ENCODE measurements at places on chromosomes 16 and 17. TPM values are rescaled to one million over a fixed set of nuclear protein-coding genes. Genes with fewer than 3 reads are reported as not detected.

The ASPA gene
- total RNA-seq, result 0.22 TPM

The CNTROB gene
- 12.4 TPM for total RNA-seq

The TUBB3 gene
- 8.0 TPM for total RNA-seq

The CLCN7 gene
- 21.5 TPM for total RNA-seq

The DOC2B gene
- total RNA-seq, result 36.5 TPM

The STAT5B gene
- 17.9 TPM for total RNA-seq

The CLDN9 gene
- not detected for total RNA-seq

The AOC3 gene
- total RNA-seq, result 24.0 TPM

The HOXB6 gene
- total RNA-seq, result not detected

The PRDM7 gene
- not detected for total RNA-seq

The DNAH2 gene
- 0.04 TPM for total RNA-seq

The TM4SF5 gene
- total RNA-seq, result not detected

The PYY gene
- total RNA-seq, result not detected

- no peak overlapping the region for H3K27ac ChIP-seq
- peaks cover 4% of the 10 kb centered on the region for H3K4me1 ChIP-seq
- peaks cover 98% of the 10 kb centered on the region for H3K36me3 ChIP-seq
- H3K4me3 ChIP-seq, result no peak overlapping the region
Observed at GRCh38 chr17:81612172-81612970, 24.5 kb downstream of the NPLOC4 start.

GRCh38 chr17:49971848-49972485 lies 3.0 kb downstream of the DLX4 start:
- H3K4me3 ChIP-seq, result no peak overlapping the region
- H3K36me3 ChIP-seq, result no peaks in the 10 kb centered on the region
- H3K27me3 ChIP-seq, result peaks cover 9% of the 10 kb centered on the region
- DNase-seq, result no peak

- H3K4me3 ChIP-seq, result no peak overlapping the region
- H3K4me1 ChIP-seq, result no peaks in the 10 kb centered on the region
- H3K27me3 ChIP-seq, result no peaks in the 10 kb centered on the region
- no peak for DNase-seq
- no peak overlapping the region for H3K27ac ChIP-seq
- no peaks in the 10 kb centered on the region for H3K36me3 ChIP-seq
Observed at GRCh38 chr16:6081320-6081976, 983.9 kb upstream of the EEF2KMT start.

DNA sequence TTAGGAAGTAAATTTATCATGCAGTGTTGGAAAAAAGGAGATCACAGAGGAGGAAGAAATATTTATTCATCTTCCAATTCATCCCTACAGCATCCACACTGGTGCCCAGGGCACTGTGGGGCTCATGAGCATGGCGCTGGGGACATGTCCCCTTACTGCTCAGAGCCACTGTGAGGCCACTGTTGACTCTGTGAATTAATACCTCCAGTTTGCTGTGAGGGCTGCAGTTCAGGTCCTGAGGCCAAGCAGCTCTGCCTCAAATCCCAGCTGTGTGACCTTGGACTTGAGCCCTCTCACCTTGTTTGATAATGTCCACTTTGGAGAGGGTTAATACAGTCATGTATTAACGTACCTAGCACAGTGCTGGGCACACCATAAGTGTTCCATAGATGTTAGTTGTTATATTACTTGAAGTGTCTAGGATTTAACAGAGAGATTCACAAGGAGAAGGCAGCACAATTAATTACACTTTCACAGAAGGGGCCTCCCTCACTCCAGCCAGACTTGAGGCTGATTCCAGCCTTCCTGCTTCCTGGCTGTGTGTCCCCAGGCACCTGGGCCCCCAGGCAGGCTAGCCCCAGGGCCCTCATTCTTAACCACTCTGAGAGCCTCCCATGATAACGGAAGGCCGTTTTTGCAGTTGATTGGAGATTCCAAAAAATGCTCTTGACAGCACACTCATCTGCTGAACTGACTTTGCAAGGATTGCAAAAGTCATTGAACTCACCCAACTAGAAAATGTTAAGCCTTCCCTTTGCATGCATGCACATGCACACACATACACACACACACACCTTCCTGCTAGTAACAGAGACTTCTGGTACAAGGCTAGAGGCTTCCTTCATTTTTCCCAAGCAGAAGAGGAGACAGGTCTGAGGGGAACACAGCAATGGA lies 29.4 kb downstream of the KATNIP start:
- H3K27me3 ChIP-seq, result no peaks in the 10 kb centered on the region
- peaks cover 49% of the 10 kb centered on the region for H3K4me1 ChIP-seq
- H3K4me3 ChIP-seq, result no peak overlapping the region
- no peak for DNase-seq
- H3K36me3 ChIP-seq, result peaks cover 5% of the 10 kb centered on the region

DNA sequence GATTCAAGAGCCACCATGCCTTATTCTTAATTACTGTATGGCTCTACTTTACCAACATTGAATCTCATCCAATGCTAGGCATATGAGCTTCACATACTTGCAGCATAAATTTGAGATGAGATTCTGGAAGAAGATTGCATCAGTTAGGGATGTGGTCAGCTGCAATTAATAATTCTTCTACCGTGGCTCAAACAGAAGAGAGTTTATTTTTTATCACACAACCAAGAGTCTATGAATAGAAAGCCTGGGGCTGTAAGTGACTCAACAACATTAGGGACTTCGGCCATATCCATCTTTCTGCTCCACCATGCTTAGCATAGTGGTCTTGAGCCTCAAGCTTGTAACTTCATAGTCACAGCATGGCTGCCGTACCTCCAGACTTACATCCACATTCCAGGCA lies 179.4 kb upstream of the IRX6 start:
- DNase-seq, result no peak
- H3K36me3 ChIP-seq, result no peaks in the 10 kb centered on the region
- no peak overlapping the region for H3K27ac ChIP-seq
- no peaks in the 10 kb centered on the region for H3K27me3 ChIP-seq

DNA sequence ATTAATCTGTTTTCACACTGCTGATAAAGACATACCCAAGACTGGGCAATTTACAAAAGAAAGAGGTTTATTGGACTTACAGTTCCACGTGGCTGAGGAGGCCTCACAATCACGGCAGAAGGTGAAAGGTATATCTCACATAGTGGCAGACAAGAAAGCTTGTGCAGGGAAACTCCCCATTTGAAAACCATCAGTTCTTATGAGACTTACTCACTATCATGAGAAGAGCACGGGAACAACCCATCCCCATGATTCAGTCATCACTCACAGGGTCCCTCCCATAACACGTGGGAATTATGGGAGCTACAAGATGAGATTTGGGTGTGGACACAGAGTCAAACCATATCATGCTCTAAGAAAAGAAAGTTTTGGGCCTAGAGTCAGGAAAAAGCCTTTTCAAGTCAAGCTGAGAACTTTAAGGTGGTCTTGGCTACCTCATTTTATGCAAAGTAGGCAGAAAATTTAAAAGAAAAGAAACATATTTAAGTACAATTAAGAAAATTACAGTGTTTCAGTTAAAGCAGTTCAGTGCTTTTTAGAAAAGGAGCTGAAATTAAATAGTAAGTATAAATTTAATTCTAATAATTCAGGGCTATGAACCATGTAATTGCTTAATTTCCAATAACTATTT lies 24.9 kb upstream of the CRYM start:
- H3K36me3 ChIP-seq, result no peaks in the 10 kb centered on the region
- no peak for DNase-seq
- H3K27me3 ChIP-seq, result no peaks in the 10 kb centered on the region
- H3K27ac ChIP-seq, result peak overlapping the region; percentile 92
- H3K4me3 ChIP-seq, result peak overlapping the region; percentile 86

- H3K4me3 ChIP-seq, result peak overlapping the region; percentile 21
- no peaks in the 10 kb centered on the region for H3K27me3 ChIP-seq
- H3K27ac ChIP-seq, result no peak overlapping the region
- H3K36me3 ChIP-seq, result no peaks in the 10 kb centered on the region
- no peaks in the 10 kb centered on the region for H3K4me1 ChIP-seq
- no peak for DNase-seq
Observed at GRCh38 chr17:40936437-40936971, 942 bp downstream of the KRT23 start.

GRCh38 chr17:41434005-41434404 lies 6.8 kb downstream of the KRT38 start:
- no peak overlapping the region for H3K4me3 ChIP-seq
- H3K27ac ChIP-seq, result no peak overlapping the region
- no peaks in the 10 kb centered on the region for H3K36me3 ChIP-seq
- H3K4me1 ChIP-seq, result no peaks in the 10 kb centered on the region
- H3K27me3 ChIP-seq, result no peaks in the 10 kb centered on the region

DNA sequence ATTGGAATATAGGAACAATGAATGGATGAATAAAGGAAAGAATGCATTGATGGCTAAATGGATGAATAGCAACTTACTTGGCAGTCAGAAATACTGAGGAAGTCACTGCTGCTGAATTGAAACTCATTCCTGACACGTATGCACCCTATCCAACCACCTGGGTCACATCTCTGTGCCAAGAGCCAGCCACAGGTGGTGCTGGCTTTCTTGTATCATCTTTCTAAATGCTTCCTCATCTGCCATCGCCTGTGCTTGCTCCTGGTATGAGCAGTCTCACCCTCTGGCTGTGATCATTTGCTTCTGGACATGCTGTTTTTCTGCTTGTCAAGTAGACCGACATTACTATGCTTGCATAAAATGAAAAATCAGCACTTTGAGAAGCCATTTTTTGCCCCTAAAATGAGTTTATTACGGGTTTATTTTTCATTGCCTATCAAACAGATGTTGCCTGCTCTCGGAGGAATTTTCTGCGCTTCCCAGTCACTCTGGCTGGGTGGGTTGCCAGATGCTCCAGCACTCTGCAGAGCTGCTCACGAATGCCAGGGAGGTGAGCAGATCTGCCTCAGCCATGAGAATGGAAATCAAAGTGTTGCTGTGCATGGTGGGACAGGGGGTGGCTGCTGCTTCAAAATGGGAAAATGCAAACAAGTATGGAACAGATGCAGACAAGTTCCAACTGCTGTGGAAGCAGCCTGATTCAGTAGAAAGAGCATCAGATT lies 1349.6 kb upstream of the CDH8 start:
- H3K27ac ChIP-seq, result no peak overlapping the region
- no peaks in the 10 kb centered on the region for H3K4me1 ChIP-seq
- DNase-seq, result no peak
- no peak overlapping the region for H3K4me3 ChIP-seq
- H3K27me3 ChIP-seq, result no peaks in the 10 kb centered on the region

- H3K4me3 ChIP-seq, result no peak overlapping the region
- H3K36me3 ChIP-seq, result peaks cover 3% of the 10 kb centered on the region
- no peak overlapping the region for H3K27ac ChIP-seq
- H3K4me1 ChIP-seq, result no peaks in the 10 kb centered on the region
Observed at GRCh38 chr17:77716289-77716926, 242.1 kb upstream of the TNRC6C start.

GRCh38 chr16:58532414-58532813 lies 17.1 kb downstream of the SETD6 start:
- no peaks in the 10 kb centered on the region for H3K4me1 ChIP-seq
- DNase-seq, result no peak
- no peak overlapping the region for H3K4me3 ChIP-seq
- H3K27ac ChIP-seq, result no peak overlapping the region

GRCh38 chr16:50521246-50521900 lies 26.8 kb upstream of the NKD1 start:
- H3K4me3 ChIP-seq, result no peak overlapping the region
- no peaks in the 10 kb centered on the region for H3K36me3 ChIP-seq
- H3K27ac ChIP-seq, result no peak overlapping the region
- no peaks in the 10 kb centered on the region for H3K4me1 ChIP-seq

DNA sequence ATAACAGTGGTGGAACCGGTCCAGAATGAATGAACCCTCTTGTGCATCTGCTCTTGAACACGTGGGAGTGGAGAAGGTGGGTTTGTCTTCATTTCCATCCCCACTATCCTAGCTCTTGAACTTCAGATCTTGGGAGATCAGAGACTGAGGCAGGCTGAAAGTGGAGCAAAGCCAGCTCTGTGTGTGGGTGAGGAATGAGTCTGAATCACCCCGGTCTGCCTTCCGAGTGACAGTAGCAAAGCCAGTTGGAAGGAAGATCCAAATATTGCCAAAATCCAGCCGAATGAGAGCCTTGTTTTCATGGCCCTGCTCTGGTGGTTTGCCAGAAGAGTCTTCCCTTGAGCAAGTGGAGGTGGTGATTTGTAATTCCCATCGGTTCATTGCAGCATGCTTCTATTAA lies 29.0 kb upstream of the ASIC2 start:
- no peaks in the 10 kb centered on the region for H3K36me3 ChIP-seq
- H3K4me1 ChIP-seq, result no peaks in the 10 kb centered on the region
- H3K27ac ChIP-seq, result no peak overlapping the region
- DNase-seq, result no peak
- H3K27me3 ChIP-seq, result no peaks in the 10 kb centered on the region

GRCh38 chr17:59485015-59485414 lies 80.4 kb upstream of the DHX40 start:
- H3K27me3 ChIP-seq, result no peaks in the 10 kb centered on the region
- DNase-seq, result no peak
- no peak overlapping the region for H3K27ac ChIP-seq
- no peaks in the 10 kb centered on the region for H3K4me1 ChIP-seq
- no peaks in the 10 kb centered on the region for H3K36me3 ChIP-seq

- no peaks in the 10 kb centered on the region for H3K36me3 ChIP-seq
- H3K4me3 ChIP-seq, result no peak overlapping the region
- no peak for DNase-seq
- no peaks in the 10 kb centered on the region for H3K27me3 ChIP-seq
Observed at GRCh38 chr17:9414471-9414870, 161.1 kb downstream of the STX8 start.

DNA sequence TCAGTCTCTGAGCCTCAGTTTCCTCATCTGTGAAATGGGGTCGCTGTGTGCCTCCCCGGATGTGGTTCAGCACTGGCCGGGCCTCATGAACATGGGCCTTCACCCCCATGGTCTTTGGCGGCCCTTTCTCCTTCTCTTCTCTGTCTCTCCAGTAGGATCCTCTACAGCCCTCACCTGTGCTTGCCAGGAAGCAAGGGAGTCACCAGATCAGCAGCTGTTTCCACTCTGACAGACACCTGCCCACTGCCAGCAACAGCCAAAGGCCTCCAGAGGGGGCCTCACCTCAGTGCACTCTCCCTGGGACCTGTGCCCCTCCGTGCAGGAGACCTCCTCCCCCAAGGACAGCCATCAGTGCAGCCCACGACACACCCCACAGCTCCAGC lies 89.4 kb downstream of the C16orf78 start:
- no peaks in the 10 kb centered on the region for H3K36me3 ChIP-seq
- H3K4me3 ChIP-seq, result no peak overlapping the region
- no peaks in the 10 kb centered on the region for H3K4me1 ChIP-seq
- no peak overlapping the region for H3K27ac ChIP-seq
- H3K27me3 ChIP-seq, result no peaks in the 10 kb centered on the region

GRCh38 chr16:58197314-58198012 lies 443 bp downstream of the CSNK2A2 start:
- peak overlapping the region; percentile 89 for H3K4me3 ChIP-seq
- peak overlapping the region; percentile 57 for H3K27ac ChIP-seq
- H3K27me3 ChIP-seq, result no peaks in the 10 kb centered on the region
- DNase-seq, result no peak
